ENCODE measurements at places on chromosomes 4 and X.
A peak's percentile ranks its signal among the peaks of the same experiment; 100 is the strongest.

GRCh38 chr4:95921470-95921869 is 81.6 kb downstream of the PDHA2 start:
- no peak for DNase-seq

DNA sequence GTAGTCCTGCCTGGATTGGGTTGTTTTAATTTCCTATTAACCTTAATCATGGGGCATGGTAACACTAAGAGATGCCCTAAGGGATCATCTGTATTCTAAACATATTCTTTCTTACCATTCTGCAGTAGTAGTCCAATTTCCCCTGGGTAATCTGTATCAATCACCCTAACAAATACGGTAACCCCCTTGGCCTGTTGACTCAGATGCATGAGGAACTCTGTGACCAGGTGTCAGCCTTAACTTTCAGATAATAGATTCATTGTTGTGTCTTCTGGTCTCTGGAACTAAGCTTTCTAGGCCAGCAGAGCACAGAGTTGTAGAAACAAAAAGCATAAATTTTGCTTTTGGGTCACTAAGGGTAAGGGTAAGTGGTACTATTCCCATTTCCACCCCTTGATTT is 13.1 kb upstream of the BANK1 start:
- no peak for DNase-seq

GRCh38 chr4:3723232-3723642 is 42.9 kb upstream of the ADRA2C start:
- peak; percentile 65 for DNase-seq

GRCh38 chr4:129046055-129046959 is 47.0 kb downstream of the SCLT1 start:
- DNase-seq = no peak

DNA sequence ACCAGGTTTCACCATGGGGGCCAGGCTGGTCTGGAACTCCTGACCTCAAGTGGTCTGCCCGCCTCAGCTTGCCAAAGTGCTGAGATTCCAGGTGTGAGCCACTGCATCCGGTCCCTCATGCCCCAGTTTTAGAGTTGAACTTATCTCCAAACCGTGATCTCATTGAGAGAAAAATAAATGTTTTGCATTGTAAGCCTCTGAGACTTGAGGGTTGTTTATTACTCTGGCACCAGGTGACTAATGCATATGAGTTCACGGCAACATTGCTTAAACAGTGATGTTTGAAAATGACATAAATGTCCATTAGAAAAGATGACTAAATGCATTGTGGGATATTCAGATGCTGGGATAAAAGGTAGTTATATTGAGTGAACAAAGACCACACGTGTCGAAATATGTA is 22.9 kb upstream of the FAT1 start:
- DNase-seq = no peak

- no peak for DNase-seq
Observed at GRCh38 chr4:7739918-7740865, 199.5 kb downstream of the AFAP1 start.

DNA sequence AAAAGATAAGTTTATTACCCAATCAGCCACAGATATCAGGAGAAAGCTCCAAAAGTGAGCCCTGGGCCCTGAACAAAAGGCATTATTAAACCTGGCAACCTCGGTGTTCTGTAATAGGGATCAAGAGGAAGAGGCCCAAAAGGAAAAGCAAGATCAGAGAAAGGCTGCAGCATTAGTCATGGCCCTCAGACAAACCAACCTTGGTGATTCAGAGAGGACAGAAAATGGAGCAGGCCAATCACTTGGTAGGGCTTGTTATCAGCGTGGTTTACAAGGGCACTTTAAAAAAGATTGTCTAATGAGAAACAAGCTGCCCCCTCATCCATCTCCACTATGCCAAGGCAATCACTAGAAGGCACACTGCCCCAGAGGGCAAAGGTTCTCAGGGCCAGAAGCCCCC is 75.7 kb downstream of the AGTR2 start:
- DNase-seq = no peak

DNA sequence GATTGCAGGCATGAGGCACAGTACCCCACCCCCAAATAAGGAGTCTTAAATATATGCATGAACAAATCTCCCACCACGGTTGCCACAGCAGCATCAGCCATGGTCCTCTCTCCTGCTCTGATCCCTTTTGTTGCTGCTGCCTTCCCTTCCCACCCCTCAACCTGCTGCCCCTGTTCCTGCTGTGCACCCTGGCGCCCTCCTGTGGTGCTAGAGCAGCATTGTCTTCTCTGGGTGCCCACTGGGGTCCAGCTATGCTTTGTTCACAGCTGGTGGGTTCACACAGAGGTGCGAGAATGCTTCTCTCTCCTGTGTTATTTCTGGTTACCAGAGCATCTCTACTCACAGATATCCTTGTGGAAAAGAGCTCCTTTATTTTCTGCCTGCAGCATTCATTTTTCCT is 116.2 kb downstream of the GATB start:
- DNase-seq = no peak

DNA sequence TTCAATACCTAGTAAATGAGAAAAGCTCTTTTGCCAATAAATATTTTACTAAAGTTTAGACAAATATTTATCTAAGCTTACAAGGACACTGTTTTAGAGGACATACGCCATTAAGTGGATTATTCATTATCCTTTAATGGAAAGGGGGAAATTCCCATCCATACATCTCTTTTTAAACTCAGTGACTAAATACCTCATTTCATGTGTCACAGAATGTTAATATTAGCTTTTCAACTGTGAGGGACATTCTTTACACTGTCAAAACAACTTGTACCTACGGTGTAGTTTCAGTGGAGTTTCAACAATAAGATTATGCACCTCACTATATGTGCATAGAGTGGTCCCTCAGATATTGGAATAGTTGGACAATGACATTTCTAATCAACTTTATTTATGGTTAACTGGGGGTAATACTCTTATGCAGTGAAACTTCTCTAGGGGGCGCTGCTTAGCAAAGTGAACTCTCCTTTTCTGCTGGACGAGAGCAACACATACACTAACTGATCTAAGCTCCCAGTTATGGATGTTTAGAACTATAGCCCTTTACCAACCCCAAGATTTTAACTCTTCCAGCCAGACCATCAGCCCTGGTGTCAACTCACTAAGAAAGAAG is 9.7 kb downstream of the HS6ST2 start:
- no peak for DNase-seq

- DNase-seq = no peak
Observed at GRCh38 chrX:101906136-101906796, 25.6 kb downstream of the ZMAT1 start.

DNA sequence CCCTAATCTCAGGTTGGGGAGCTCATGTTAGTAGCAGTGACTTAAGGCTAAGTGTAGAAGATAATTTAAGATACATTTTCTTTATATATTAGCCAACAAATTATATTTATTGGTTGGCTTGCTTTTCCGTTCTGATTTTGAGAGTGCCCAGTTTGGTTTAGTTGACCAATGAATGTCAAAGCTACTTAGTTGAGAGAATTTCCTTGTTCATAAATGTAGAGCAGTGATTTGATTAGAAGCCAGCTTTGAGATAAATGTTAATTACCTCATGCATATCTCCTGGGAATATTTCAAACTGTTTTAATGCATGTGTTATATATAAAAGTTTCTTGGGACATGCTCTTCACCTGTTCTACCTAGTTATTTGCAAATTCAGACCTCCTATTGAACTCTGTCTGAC is 44.3 kb downstream of the SPATA18 start:
- DNase-seq = no peak

GRCh38 chrX:137151403-137151802 is 117.6 kb upstream of the GPR101 start:
- DNase-seq = no peak

DNA sequence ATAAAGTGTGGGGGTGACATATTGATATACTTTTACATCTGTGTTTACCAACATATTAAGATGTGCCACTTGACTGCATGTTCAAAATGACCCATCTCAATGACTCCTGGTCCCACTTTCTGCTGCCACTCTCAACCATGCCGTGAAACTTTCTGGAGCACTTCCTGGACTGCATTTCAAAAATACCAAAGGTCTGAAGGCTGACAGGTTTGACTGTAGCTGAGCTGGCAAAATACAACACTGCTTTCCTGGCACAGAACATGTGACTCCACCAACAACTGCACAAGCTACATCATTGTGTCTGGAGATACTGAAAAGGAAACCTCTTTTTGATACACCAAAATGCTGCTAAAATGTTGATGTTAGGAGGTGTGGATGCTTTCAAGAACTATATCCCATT is 184.8 kb downstream of the UNC5C start:
- no peak for DNase-seq

DNA sequence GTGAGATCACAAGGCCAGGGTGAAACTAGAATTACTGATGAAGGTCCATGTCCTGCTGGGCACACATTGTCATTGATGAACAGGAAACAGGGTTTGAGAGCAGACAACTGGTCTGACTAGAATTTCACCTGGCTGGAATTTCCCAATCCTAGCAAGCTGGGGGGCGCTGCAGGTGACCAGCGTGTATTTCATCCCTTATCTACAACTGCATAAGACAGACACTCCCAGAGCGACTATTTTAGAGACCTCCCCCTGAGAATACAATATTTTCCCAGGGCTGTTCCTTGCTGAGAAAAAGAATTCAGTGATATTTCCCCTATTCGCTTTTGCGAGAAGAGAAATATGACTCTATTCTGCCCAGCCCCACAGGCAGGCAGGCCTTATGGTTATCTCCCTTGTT is 432.6 kb upstream of the GALNT7 start:
- no peak for DNase-seq

GRCh38 chr4:35182451-35182850 is 1061.9 kb downstream of the ARAP2 start:
- no peak for DNase-seq

DNA sequence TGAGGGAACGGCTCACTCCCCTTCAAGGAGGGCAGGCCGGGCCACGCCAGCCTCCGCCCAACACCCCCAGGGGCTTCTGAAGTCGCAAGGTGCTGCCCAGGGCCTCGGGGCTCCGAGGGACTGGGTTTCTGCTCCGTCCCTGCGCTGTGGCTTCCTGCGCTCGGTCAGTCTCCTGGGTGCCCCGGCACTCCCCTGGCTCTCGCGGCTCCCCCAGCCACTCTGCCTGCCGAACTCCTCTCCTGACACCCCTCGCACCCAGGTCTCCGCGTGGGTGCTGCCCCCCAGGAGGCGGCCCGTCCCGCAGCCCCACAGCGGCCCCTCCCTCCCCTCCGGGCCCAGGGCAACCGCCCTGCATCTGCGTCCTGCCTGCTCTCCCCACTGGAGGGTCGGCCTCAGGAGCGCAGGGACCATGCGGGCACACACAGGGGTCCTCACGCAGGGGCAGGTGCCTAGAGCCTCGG is 151.9 kb downstream of the AFAP1 start:
- DNase-seq = no peak

GRCh38 chr4:139987502-139987850 is 166.5 kb downstream of the MAML3 start:
- DNase-seq = no peak

GRCh38 chrX:3379111-3379510 is 32.7 kb upstream of the MXRA5 start:
- DNase-seq = no peak

DNA sequence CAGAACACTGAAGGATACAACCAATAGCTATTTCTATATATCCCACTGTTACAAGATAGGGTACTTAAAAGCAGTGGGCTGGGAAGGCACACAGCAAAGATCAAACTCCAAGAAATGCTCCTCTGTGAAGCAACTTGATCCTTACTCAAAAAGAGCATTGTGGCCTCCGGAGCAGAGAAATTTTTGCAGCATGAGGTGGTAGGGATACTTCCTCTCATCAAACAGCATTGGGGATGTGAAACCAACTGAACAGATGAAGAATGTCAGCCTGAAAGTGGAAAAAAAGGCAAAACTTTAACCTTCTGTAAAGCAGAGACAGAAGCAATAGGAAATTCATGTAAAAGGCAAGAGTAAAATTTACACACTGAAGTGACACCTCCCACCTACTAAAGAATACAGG is 92.2 kb downstream of the HUWE1 start:
- DNase-seq = no peak

DNA sequence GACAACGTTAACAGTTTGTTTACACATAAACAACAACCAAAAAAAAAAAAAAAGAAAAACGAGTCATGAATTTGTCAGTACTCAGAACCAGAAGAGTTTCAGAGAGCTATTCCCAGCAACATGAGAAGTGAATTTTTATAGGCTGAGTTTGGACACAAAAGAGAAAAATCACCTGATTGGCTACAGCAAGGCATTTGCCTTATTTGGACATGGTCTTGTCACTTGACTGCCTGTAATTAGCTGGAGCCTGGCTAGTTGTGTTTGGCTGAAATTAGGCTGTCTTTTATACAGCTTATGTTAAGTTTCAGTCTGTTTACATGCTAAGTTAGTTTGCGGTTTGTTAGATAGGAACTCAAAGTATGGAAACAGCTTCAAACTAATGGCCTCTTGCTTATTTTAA is 880 bp upstream of the TEX13A start:
- DNase-seq = no peak

- DNase-seq = no peak
Observed at GRCh38 chr4:120630427-120630826, 292.1 kb downstream of the PRDM5 start.

DNA sequence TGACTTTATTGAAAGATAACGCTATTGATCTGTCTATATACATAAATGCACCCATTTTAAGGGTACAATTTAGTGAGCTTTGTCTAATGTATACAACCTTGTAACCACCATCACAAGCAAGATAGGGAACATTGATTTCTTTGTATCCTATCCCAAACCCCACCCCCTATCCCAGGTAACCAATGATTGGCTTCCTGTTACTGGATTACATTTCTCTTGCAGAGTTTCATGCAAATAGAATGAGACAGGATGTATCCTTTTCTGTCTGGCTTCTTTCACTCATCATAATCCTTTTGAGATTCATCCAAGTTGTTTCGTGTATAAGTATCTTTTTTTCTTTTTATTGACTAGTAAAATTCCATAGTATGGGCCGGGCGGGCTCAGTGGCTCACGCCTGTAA is 1.6 kb upstream of the GRIPAP1 start:
- no peak for DNase-seq

GRCh38 chrX:148069759-148070503 is 88.8 kb downstream of the FMR1NB start:
- no peak for DNase-seq

GRCh38 chr4:118286685-118287084 is 66.1 kb downstream of the PRSS12 start:
- DNase-seq = no peak

DNA sequence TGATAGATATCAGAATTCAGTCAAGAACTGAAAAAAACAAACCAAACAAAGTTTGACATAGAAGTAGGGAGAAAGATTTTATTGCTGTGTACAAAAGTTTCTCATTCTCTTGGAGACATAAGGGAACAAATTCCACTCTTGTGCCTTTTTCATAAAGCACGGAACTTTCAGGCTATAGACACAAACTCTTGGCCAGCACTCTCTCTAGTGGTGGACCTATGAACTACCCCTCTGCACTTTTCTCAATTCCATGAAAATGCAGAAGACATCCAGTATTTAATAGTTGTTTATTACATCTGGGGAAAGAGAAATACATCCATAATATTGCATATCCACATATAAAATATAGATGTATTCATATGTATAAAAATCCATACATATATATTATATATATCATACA is 291.6 kb upstream of the HS3ST1 start:
- DNase-seq = no peak
